Fibroblast of lung (primary cell): ENCODE measurements at places on chromosomes 2 and 18. TPM values are rescaled to one million over a fixed set of nuclear protein-coding genes. Genes with fewer than 3 reads are reported as not detected.

SGO2 gene
- 2.8 and 5.4 TPM in 2 replicates for total RNA-seq

RNF125 gene
- 0.26 and 0.33 TPM in 2 replicates for total RNA-seq

TUBA3D gene
- not detected in 2 replicates for total RNA-seq

PLCD4 gene
- 3.9 and 10.7 TPM in 2 replicates for total RNA-seq

PLEK gene
- total RNA-seq, result not detected in 2 replicates

SERPINB4 gene
- not detected in 2 replicates for total RNA-seq

ANTXR1 gene
- 44.6 and 45.5 TPM in 2 replicates for total RNA-seq

CHRNA1 gene
- 0.33 TPM in 1 of 2 replicates, not detected in the other for total RNA-seq

KCNE4 gene
- total RNA-seq, result 11.0 and 25.3 TPM in 2 replicates

NEU2 gene
- total RNA-seq, result not detected in 2 replicates

CREG2 gene
- total RNA-seq, result under 0.01 and 0.50 TPM in 2 replicates

GKN2 gene
- total RNA-seq, result not detected in 2 replicates
